SIG-M5 (cell line): ENCODE measurements at places on chromosomes 7 and 10.

GRCh38 chr7:47239034-47239433, 342.9 kb downstream of the TNS3 start:
- DNase-seq, result no peak

DNA sequence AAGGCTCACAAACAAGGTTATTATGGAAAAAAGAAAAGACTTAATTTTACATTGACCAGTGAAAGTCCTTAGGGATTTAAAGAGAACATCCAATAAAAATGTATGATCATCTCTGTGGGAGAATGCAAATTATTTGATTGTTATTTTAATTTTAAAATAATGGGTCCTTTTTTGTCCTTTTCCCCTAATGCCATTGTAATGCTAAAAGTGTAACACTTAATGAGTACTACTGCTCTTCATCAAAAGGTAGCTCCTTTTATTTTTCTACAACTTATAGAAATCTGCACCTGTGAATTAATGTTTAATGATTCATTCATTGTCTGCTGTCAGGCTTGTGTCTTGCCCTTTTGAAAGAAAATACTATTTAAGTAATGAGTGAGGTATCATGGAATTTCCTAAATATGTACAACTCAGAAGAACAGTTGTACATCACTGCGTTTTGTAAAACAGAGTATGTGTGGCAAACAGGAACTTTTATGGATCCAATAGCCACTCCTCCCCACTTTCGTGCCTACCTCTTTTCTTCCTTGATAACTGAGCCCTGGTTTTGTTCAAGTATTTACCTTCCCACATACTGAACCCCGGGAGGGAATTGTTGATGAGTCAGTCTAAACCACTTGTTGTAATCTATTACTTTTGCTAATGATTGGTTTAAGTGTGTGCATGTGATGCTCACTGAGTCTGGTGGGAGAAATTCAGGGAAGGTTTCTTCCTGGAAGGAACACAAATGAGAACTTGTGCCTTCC, 19.9 kb upstream of the TRUB1 start:
- DNase-seq, result no peak

DNA sequence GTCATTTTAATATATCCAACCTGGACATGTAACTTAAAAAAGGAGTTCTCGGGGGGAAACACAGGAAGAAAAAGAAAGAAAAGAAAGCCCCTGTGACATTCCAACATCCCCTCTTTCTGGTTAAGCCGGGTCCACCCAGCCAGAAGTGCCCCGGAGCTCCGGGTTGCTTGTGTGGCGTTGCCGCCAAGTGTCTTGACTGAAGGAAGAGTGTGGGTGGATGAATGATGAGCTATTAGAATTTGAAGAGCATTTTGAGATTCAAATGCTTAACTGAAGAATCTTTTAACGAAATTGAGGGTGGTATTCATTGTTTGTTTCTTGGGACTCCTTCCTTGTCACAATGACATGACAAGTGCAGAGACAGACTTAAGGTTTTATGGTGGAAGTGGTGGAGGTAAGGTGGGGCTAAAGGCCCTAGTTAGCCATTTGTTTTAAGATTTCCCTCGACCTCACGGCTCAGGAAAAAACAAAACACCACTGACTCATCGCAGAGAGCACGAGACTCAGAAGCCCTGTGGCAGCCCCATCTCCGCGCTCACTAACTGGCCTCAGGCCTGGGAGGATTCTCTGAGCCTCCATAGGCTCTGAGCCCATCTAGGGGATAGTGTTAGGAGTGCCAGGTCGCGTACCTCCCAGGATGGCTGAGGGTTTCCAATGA, 1.8 kb upstream of the GLI3 start:
- no peak for DNase-seq

DNA sequence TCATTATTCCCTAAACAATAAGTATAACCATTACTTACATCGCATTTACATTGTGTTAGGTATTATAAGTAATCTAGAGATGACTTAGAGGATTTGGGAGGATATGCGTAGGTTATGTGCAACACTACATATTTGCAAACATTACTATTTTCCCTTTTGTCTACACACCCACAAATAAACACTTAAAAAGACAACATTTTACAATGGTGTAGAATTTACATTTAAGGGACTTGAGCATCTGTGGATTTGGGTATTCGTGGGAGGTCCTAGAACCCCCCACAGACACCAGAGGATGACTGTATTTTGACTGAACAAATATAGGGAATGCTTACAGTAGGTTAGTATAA, 220.2 kb upstream of the MYO3A start:
- no peak for DNase-seq
